WTC11 (cell line): ENCODE measurements at places on chromosomes 5 and 9. TPM values are rescaled to one million over a fixed set of nuclear protein-coding genes. Genes with fewer than 3 reads are reported as not detected.

The SPATA6L gene
- 1.7 to 2.5 TPM (median 1.8 TPM) in 3 replicates for total RNA-seq

The FREM1 gene
- 2.8 to 3.6 TPM (median 3.0 TPM) in 3 replicates for total RNA-seq

The HTR1A gene
- total RNA-seq: 0.46 to 0.66 TPM (median 0.52 TPM) in 3 replicates

The URM1 gene
- 52.0 to 67.9 TPM (median 54.3 TPM) in 3 replicates for total RNA-seq

The CDK7 gene
- 50.4 to 62.7 TPM (median 51.7 TPM) in 3 replicates for total RNA-seq

The CYSRT1 gene
- 2.8 to 3.5 TPM (median 2.9 TPM) in 3 replicates for total RNA-seq

The IL9 gene
- total RNA-seq: not detected in 3 replicates

The NIM1K gene
- total RNA-seq: 0.07 to 0.14 TPM in 2 of 3 replicates, not detected in the other

The OBP2B gene
- total RNA-seq: not detected in 3 replicates

The STARD4 gene
- 48.5 to 56.0 TPM (median 53.8 TPM) in 3 replicates for total RNA-seq

The KIF12 gene
- 3.0 to 4.0 TPM (median 3.1 TPM) in 3 replicates for total RNA-seq

The CCNJL gene
- total RNA-seq: 27.9 to 31.3 TPM (median 28.6 TPM) in 3 replicates

GRCh38 chr5:83914662-83915418 is 194.2 kb upstream of the HAPLN1 start:
- DNase-seq: no peak

GRCh38 chr9:125617087-125617486 is 89.9 kb downstream of the MAPKAP1 start:
- DNase-seq: no peak

DNA sequence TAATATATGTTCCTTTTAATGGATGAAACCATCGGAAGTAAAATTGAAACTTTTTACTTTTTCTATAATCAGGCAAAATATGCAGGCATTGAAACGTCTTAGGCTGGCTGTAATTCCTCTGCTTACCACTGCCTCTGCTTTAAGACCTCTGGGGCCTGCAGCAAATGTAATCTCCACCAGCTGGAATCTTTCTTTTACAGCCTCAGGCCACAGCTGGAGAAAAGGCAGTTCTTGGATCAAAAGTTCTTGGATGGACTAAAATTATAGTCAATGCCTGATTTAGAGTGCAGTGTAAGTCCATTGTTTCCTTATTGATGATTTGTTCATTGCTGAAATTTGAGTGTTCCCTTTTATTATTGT is 396.7 kb downstream of the KCTD16 start:
- DNase-seq: no peak

DNA sequence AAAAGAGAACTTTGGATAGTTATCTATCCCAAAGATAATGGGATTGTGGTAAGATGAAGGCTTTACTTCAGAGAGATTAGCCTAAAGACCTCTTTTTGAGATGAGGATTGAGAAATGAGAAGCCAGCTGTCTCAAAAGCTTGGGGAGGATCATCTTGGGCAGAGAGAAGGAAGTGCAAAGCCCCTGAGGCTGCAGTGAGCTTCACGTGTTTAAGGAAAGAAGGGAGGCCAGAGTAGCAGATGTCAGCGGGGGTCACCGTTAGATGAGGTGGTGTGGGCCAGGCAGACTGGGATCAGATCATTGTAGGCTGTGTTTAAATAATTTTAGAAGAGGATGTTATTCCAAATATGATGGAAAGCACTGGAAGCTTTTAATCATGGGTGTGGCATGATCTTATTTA is 270.1 kb downstream of the ARHGEF28 start:
- no peak for DNase-seq

DNA sequence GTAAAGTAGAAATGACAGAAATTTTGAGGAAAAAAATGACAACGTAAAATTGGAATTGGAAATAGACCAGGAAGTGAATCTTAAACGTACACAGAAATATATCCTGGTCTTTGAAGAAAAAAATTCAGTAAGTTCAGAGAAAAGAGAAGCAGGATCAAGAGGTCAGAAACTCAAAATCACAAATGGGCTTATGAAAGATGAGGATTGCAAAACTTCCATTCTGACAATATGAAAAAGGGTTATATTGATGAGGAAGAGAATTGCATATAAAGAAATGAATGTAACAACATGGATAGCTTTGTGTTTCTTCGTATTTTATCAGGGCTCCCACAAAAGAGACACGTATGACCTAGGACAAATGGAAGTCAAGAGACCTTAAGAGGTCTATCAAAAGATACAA is 58.1 kb downstream of the OXCT1 start:
- no peak for DNase-seq

DNA sequence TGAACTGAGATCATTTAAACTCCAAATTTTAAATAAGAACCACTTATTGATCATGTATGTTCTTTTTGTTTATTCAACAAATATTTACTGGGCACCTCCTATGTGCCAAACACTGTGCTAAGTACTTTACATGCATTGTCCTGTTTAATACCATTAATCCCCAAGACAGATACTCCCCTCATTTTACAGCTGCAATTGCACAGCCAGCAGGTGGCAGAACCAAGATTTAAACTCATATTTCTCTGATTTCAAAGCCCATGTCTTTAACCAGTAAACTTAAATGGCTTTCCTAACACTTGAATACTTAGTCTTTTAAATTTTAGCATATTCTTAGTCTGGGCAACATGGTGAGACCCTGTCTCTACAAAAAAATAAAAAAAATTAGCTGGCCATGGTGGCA is 43.4 kb upstream of the KIAA1958 start:
- no peak for DNase-seq

DNA sequence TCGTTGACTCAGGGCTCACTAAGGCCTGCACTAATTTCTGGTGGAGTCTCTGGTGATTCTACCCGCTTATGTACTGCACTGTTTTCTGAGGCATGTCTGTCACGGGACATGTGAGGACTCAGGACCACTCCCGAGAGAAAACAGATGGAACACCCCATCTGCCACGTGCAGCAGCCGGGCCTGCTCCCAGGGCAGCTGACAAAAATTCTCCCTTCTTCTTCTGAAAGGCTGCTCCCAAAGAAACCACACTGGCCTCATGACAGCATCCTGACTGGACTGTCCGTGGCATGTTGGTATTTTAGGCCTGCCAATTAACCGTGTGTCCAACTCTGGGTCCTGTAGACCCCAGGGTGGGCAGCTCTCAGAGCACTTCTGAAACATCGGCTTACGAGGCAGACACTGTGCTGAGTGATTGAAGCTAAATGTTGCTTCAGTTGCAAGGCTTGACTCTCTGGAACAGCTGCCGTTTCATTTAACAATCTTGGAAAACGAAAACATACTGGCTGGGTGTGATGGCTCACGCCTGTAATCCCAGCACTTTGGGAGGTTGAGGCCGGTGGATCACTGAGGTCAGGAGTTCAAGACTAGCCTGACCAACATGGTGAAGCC is 39.0 kb downstream of the FAM240B start:
- DNase-seq: no peak

DNA sequence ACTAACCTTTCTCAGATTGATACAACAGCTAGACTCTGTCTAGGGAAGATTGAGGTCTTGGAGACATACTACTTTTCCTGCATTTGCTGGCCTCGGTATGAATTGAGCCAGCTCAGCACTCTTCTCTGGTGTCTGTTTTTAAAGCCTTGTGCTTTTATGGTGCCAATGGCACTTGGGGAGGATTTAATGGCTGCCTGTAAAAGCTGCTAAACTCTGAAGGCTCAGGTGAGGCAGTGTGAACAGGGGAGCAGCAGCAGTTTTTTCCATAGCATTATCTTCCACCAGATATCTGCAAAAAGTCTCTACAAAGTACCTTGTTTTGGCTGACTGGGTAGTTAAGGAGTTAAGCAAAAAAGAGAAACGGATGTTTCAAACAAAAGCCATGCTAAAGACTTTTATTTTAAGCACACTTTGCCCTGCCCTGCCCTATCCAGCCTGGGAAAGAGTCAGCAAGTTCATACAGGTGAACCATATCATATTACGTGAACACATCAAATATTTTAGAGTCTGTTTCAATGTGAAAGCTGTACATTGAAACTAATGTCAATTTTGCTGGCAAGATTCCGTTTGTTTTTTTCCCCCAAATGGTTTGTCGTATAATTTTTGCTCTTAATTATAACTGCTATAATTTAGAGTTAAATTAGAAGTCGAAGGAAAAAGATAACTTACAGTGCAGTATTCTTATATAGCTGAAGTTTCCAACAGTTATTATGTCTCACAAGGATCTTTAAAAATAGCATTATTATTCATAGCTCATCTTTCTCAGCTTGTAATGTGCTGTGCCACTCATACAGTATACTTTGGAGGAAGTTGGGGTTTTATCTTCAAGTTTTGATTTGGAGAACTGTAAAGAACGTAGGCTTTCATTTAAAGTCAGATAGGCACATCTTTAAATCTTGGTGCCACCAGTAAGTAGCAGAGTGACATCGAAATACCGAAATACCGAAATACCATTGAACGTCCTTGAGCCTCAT is 424.1 kb upstream of the CD180 start:
- no peak for DNase-seq

DNA sequence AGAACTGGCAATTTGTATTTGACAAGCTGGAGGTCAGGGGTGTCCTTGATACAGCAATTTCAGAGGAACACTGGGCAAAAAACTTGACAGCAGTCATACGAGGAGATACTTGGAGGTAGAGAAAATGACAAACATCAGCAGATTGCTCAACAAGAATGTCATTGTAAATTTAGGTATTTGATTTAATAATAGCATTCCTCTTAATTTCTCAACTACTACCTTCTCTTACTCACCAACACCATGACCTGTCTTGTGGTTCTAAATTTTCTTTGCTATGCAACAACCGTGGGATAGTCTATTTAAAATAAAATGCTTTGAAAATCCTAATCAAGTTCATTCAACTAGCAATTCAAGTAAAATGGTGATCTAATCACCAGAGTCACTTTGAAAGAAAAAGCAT is 128.4 kb downstream of the DNAH5 start:
- DNase-seq: no peak

GRCh38 chr5:88940713-88941112 is 57.7 kb upstream of the MEF2C start:
- no peak for DNase-seq

GRCh38 chr9:37564916-37565315 is 11.3 kb downstream of the FBXO10 start:
- DNase-seq: no peak

GRCh38 chr5:55308254-55308836 is 556 bp downstream of the MTREX start:
- no peak for DNase-seq

DNA sequence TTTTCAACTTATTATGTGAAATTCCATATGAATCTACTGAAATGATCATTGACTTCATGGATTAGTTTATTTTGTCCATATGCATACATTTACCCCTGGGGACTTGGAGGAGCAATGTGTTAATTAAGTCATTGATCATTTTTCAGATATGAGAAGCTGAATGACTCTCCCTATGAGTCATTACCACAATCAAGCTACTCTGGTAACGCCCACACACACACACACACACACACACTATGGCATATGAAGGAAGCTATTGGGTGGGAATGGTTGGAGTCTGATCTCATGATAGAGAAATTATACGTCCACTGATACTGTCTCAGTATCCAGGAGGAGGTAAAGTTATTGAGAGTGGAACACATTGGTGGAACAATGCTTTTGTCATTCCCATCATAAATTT is 528.9 kb downstream of the AGTPBP1 start:
- DNase-seq: no peak

DNA sequence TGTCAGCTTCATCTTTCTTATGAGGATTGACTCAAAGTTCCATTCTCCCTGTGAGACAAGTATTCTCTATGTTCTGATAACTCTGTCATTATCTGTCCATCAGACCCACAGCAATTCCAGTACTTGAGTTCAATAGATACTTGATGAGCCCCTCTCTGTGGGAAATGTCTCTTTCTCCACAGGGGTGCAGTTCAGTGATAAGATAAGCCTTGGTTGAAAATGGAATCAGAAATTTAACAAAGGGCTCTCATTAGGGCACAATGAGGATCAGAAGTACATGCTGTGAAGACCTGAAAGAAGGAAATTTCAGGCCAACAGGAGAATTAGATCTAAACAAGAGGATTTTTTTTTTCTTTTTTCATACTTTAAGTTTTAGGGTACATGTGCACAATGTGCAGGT is 737.3 kb downstream of the MTRR start:
- DNase-seq: no peak

DNA sequence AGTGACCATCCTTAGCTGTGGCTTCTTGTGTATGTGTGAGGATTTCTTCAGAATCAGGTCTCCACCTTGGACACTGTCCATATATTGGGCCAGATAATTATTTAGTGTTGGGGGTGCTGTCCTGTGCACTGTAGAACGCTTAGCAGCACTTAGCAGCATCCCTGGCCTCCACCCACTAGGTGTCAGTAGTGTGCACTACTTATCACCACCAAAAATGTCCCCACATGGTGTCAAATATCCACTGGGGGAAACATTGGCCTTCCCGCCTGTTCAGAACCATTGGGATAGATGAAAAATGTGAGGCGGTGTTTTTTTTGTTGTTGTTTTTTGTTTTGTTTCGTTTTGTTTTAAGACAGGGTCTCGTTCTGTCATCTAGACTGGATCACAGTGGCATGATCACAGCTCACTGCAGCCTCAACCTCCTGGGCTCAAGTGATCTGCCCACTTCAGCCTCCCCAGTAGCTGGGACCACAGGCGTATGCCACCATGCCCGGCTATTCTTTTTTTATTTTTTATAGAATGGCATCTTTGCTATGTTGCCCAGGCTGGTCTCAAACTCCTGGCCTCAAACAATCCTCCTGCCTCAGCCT is 67.7 kb downstream of the TENT4A start:
- no peak for DNase-seq

DNA sequence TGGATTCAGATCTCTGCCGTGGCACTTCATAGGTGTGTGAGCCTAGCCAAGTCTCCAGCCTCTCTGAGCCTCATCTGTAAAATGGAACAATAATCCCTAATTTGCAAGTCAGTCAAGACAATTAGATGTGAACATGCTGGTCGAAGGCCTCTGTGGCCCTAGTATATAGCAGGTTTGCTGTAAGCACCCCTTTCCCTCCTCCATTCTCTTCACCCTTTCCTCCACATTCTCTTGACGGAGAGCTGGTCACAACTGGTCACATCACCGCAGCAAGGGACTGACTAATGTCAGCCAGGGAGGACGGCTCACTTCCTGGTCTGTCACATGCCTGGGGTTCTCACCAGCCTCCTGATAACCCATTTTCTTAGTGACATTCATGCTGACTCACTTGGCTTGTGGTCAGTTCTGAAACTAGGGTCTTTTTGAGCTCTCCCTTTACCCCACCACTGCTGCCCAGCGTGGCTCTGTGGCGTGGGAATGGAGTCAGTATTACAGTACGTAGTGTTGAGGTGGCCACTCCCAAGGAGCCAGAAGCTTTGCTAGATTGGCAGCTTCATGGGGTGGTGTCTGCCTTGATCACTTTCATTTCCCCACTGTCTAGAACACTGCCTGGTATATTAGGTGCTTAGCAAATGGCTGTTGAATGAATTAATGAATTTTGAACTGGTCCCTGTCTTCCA is 47.8 kb downstream of the ERGIC1 start:
- DNase-seq: no peak
